ENCODE measurements at places on chromosomes 3 and 15. TPM values are rescaled to one million over a fixed set of nuclear protein-coding genes. Genes with fewer than 3 reads are reported as not detected.

Gene OCA2
- 9.0 TPM for polyA plus RNA-seq

Gene MESP2
- polyA plus RNA-seq = 0.45 TPM

Gene POLR2M
- polyA plus RNA-seq = 96.7 TPM

Gene REC114
- not detected for polyA plus RNA-seq

Gene GUCA1C
- polyA plus RNA-seq = 0.52 TPM

Gene TRA2B
- polyA plus RNA-seq = 312 TPM

Gene SLC28A2
- 1.0 TPM for polyA plus RNA-seq

Data from left kidney (tissue), 8 donors.